Activated CD8-positive, alpha-beta memory T cell treated with anti-CD3 and anti-CD28 coated beads for 1 hour (primary cell): ENCODE measurements at places on chromosomes 12 and 14.

DNA sequence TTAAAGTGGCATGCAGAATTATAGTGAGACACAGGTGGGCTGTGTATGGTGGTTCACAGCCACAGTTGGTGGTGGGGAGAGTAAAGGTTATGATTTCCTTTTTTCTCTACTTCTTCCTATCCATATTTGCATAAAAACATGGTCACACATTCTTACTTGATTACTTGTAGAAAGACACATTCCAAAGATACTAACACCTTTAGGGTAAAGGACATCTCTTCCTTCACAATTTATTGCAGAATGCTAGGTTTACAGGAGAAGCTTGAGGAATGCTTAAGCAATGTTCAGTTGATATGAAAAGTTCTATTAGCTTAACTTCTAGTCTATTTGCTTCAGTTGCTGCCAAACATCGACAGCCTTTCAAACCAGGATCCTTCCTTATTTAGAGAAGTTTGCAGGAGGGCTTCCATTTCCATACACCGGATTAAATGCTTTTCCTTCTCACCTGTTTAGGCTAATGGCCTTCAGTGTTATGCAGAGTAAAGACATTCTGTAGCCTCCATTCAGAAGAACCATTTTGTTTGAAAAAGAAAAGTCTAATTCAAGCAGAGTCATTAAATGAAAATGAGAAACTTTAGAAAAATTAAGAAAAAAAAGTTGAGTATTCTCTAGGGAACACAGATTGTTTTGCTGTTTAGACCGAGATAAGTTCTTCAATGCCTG lies 2.6 kb upstream of the PHC1 start:
- DNase-seq, result no peak

DNA sequence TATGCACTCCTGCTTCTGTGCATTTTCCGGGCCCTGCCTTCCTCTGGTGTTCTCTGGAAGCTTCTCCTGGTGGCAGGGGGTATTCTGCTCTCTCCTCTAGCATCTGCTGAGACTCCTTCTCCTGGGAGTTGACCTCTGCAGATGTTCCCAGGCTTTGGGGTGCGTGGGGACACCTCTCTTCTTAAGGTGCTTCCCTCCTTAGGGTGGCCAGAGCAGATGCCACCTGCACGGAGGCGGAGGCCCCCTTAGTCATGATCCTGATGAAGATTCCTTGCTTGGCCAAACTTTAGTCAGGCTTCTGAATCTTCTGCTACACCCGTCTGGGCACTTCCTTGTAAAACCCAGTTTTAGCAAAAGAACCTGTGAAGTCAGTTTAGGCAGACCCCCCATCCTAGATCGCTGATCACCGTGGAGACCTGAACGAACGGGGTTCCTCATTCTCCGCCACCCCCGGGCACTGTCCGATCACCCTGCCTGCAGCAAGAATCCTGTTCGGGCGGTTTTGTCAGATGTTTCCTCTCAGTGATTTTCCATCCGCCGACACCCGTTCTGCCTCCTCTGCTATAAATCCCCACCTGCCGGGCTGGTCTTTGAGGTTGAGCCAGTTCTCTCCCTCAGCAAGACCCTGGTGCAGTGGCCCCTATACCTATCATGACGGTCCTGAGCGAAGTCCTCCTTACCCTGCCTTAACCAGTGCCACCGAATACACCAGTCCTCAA lies 111.9 kb downstream of the CALM1 start:
- DNase-seq, result no peak

- no peak for DNase-seq
Observed at GRCh38 chr12:7354529-7354928, 50.7 kb downstream of the ACSM4 start.

GRCh38 chr14:55410876-55411275 lies 754 bp downstream of the ATG14 start:
- DNase-seq, result no peak

- DNase-seq, result no peak
Observed at GRCh38 chr12:32444895-32445294, 45.5 kb downstream of the FGD4 start.

- no peak for DNase-seq
Observed at GRCh38 chr12:116714175-116714574, 23.7 kb downstream of the SPRING1 start.

GRCh38 chr12:110796952-110797351 lies 49.8 kb upstream of the CCDC63 start:
- DNase-seq, result no peak
